ENCODE measurements at places on chromosomes 6 and 20.

DNA sequence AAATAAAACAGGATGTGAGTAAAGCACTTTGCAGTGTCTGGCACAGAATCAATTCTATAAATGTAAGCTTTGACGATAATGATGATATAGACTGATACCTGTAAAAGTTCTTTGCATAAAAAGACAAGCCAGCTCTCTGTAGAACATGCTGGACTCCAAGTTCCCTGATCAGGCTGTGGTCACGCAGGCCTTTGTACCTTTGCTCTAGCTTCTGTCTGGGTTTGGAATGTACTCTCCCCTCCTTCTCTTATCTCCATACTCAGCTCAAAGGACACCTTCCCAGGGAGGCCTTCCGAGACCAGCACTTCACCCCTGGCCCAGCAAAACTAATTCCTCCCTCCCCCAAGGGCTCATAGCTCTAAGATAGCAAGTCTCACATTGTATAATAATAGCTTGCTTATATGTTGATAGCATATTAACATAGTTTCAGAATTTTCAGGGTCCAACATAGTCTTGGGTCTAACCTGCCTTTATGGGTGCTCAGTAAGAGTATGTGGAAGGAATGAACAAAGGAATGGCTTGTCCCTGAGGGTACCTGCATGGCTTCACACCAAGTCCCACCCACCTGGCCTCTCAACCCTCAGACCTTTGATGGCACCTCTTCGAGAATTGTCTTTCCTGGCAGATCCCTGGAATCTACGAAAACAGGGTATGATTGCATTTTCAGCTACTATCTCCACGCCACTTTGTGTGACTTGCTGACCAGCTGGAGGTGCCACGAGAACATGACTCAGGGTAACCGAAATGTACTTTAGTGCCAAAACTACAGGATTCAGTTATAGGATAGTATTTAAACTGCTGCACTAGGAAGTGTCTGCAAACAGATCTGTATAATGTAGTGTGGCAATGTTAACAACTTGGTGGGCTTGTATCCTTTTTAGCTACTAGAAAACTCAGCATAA lies 41.7 kb upstream of the PIM1 start:
- DNase-seq = no peak

GRCh38 chr6:143958839-143959399 lies 49.1 kb downstream of the PLAGL1 start:
- no peak for DNase-seq

GRCh38 chr20:58598211-58599015 lies 52.7 kb upstream of the STX16 start:
- no peak for DNase-seq

DNA sequence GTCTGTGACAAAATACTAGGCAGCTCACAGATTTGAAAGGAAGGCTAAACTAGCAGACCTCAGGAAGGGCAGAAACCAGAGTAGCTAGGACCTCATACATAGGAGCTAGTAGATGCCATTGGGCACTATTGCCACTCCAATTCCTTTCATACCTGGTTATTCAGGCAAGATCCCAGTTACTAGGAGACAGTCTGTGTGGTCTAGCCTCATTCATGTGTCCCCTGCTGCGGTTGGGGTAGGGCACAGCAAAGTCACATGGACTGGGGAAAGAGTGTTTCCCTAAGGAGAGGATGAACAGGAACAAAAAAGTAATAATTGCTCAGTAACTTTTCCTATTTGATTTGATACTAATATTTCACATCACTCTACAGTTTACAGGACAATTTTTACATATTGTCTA lies 204.6 kb upstream of the HEY2 start:
- DNase-seq = no peak

DNA sequence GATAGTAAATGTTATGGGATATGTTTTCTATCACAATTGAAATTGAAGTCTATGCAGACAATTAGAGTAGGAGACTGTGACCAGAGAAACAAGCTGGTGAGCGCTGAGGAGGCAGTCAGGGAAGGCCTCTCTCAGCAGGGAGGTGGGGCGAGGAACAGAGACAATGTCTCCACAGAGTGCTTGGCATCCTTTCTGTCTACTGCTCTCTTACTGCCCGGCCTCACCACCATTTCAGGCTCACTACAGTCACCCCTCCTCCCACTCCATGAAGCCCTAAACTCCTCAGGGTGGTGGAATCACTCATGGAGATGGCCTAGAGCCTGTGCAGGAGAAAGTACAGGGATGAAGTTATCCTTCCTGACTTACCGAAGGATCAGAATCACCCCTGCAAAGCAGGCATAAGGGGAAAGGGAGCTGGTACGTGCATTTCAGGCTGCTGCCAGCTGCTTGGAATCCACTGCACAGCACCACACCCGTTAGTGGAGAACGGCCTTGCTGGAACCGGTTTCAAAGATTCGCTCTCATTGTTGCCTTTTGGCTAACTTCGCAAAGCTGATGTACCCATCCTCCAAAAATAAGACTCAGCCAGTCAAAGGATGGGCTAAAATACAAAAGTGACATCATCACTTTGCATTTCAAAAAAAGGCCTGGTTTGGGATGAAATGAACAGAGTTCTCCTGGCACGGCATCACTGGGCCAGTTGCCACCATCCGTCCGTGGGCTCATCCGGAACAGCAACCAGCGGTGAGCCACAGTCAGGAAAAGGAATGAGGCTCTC lies 67.3 kb downstream of the SLC22A23 start:
- DNase-seq = no peak

GRCh38 chr20:57484772-57485171 lies 40.2 kb downstream of the CTCFL start:
- DNase-seq = no peak

- DNase-seq = no peak
Observed at GRCh38 chr6:7431674-7432390, 42.2 kb downstream of the RIOK1 start.

GRCh38 chr6:103820148-103820547 lies 1039.6 kb downstream of the HACE1 start:
- DNase-seq = no peak

GRCh38 chr6:135505222-135505621 lies 7.7 kb upstream of the AHI1 start:
- DNase-seq = no peak

DNA sequence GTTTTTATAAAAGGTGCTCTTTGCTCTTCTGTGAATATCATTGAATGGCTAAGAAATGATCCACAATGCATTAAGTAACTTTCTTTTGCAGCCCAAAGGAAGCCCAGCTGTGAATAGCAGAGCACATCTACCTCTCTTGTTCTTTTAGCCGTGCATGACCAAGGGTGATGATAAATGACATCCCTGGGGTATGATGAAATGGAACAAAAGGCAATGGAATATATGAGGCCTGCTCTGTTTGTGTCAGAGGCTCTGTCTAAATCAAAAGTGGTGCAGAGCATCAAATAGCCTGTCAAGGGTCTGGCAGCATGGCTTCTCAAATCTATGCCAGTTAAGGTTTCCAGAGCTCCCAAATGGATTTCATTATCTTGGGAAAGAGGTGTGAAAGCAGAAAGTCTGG lies 362.6 kb upstream of the RNF217 start:
- DNase-seq = no peak

DNA sequence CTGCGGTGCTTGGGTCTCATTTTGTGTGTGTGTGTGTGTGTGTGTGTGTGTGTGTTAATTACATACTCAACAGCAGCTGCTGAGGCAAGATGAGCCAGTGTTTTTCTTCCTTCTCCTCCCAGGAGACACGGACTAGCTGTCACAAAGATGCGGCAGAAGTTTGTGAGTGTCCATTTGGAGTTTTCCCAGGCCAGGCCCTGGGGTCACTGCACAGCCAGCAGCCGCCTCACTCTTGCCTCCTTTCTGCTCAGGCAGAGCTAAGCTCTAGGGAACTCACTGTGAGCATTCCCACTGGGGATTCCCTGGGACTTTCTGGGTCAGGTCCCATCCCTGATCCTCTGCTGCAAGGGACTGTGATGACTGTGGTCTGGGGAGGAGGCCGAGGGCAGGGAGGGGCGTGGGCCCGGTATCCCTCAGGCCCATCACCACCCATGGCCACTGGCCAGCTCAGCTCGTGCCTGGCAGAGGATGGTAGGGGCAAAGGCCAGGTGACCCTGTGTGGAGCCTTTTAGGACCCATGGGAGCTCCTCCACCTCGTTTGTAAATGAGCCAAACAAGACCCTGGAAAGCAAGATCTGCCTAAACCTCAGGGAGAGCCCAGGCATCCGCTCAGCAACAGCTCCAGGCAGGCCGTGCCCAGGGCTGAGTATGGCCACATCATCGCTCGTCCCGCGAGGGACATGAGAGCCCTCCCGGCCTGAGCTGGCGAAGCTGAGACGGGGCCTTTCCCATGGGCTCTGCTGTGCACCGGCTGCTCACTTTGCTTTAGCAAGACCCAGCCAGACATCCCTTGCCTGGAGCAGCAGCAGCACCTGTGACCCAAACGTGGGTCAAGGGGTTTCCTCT lies 102.0 kb downstream of the PSMB1 start:
- DNase-seq = no peak

DNA sequence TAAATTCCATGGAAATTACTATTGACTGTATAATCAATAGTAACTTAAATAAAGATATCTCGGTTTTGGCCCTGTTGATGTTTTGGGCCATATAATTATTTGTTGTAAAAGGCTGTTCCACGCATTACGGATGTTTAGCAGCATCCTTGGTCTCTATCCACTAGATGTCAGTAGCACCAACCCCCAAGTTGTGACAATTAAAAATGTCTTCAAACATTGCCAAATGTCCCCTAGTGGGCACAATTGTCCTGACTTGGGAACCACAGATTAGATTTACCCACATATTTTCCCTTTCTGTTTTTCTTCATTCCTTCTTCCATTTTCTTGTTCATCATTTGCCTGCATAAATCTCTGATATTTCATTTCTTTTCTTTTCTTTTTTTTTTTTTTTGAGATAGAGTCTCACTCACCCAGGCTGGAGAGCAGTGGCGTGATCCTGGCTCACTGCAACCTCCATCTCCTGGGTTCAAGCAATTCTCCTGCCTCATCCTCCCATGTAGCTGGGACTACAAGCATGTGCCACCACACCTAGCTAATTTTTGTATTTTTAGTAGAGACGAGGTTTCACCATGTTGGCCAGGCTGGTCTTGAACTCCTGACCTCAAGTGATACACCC lies 13.6 kb upstream of the WFDC8 start:
- DNase-seq = no peak
